ENCODE measurements at places on chromosomes 1 and 21.

DNA sequence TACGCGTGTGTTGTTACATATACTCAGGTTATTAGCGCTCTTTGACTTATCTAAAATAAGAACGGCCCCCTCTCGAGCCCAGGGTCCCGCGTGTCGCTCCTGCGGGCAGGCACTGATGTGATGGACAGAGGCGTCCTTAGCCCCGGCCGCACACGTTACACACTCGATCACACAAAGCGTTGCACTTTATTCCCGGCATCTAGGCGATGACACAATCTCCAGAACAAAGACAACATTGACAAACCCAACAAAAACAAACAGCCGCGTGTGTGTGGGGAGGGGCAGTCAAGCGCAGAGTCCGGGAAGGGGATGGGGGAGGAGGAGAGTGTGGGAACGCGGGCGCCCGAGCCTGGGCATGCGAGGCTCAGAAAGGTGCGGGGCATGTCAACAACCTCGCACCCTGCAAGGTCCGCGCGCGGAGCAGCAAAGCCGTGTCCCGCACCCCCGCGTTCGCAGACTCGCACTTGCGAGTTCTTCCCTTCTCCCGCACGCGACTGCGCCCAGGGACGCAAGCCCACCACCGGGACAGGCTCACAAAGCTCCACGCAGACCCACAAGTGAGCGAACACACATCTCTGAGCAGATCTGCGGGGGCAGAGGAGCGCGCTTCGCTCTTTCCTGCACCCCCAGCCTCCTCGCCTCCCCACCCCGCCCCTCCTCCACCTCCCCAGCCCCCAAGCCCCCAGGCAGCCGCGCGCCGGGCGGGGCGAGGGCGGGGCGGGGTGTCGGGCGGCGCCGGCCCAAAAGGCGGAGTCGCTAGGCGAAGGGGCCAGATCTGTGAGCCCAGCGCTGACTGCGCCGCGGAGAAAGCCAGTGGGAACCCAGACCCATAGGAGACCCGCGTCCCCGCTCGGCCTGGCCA, at the start of gene EFNA1:
Gene EFNA1, plus strand, starts transcription at position 772 of the 862 bp plus-strand sequence. CDS start 102 bp downstream, outside the sequence.
- peaks cover 83% of the 10 kb centered on the region for H3K4me1 ChIP-seq
- no peaks in the 10 kb centered on the region for H3K27me3 ChIP-seq
- peak within 1 kb of the TSS; percentile 87 for H3K4me3 ChIP-seq

- no peak overlapping the region for H3K27ac ChIP-seq
- no peaks in the 10 kb centered on the region for H3K36me3 ChIP-seq
- DNase-seq, result no peak
- H3K27me3 ChIP-seq, result peaks cover 16% of the 10 kb centered on the region
- no peaks in the 10 kb centered on the region for H3K4me1 ChIP-seq
These were observed 2.1 kb upstream of the CAPN8 start for GRCh38 chr1:223667484-223668182.

- no peak overlapping the region for H3K27ac ChIP-seq
- no peaks in the 10 kb centered on the region for H3K36me3 ChIP-seq
- no peak for DNase-seq
- H3K4me1 ChIP-seq, result no peaks in the 10 kb centered on the region
These were observed 413.9 kb downstream of the ADGRL2 start for GRCh38 chr1:82214606-82215005.

GRCh38 chr1:8533907-8534306, 216.0 kb downstream of the SLC45A1 start:
- no peaks in the 10 kb centered on the region for H3K4me1 ChIP-seq
- H3K4me3 ChIP-seq, result no peak overlapping the region
- H3K27me3 ChIP-seq, result no peaks in the 10 kb centered on the region
- DNase-seq, result no peak
- H3K27ac ChIP-seq, result no peak overlapping the region

GRCh38 chr1:2374252-2375155, 16.9 kb downstream of the MORN1 start:
- H3K27me3 ChIP-seq, result no peaks in the 10 kb centered on the region
- H3K36me3 ChIP-seq, result no peaks in the 10 kb centered on the region
- H3K27ac ChIP-seq, result no peak overlapping the region
- no peak for DNase-seq
- no peaks in the 10 kb centered on the region for H3K4me1 ChIP-seq
- no peak overlapping the region for H3K4me3 ChIP-seq

DNA sequence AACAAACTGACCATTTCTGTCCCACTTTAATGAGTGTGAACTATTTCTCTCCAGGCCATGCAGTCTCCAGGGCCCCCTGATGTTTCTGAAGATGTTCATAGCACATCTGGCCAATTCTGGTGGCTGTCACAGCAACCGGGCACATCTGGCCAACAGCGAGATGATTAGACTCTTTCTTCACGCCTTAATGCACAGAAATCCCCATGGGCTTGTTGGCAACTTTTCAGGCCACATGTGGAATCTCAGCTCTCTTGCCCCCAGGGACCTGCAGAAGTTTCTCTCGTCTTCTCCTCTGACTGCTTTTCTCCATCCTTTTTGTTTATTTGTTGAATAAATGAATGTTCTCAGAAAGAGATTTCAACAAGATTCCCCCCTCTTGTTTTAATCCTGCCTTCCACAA, 71.2 kb upstream of the HMGB4 start:
- no peaks in the 10 kb centered on the region for H3K36me3 ChIP-seq
- no peak for DNase-seq
- H3K4me1 ChIP-seq, result no peaks in the 10 kb centered on the region
- peaks cover 34% of the 10 kb centered on the region for H3K27me3 ChIP-seq
- no peak overlapping the region for H3K4me3 ChIP-seq

GRCh38 chr1:208222376-208223126, 21.6 kb downstream of the PLXNA2 start:
- peaks cover under 1% of the 10 kb centered on the region for H3K36me3 ChIP-seq
- H3K4me3 ChIP-seq, result no peak overlapping the region
- DNase-seq, result no peak
- H3K27ac ChIP-seq, result peak overlapping the region; percentile 83
- H3K4me1 ChIP-seq, result peaks cover 99% of the 10 kb centered on the region
- no peaks in the 10 kb centered on the region for H3K27me3 ChIP-seq

GRCh38 chr21:45016406-45017038, 57.9 kb upstream of the ADARB1 start:
- peak; percentile 13 for DNase-seq
- H3K4me1 ChIP-seq, result peaks cover 54% of the 10 kb centered on the region
- no peak overlapping the region for H3K4me3 ChIP-seq
- H3K36me3 ChIP-seq, result no peaks in the 10 kb centered on the region
- H3K27me3 ChIP-seq, result no peaks in the 10 kb centered on the region

DNA sequence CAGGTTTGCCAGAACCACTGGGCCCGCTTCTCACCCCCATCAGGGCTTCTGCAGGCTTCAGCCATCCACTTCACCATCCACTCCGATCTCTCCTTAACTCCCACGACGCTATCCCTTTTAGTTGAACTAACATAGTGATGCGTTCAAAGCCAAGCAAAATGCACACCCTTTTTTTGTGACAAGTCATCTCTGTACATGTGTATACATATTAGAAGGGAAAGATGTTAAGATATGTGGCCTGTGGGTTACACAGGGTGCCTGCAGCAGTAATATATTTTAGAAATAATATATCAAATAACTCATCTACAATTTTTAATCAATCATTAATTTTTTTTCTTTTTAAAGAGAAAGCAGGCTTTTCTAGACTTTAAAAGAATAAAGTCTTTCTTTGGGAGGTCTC, 114.6 kb downstream of the NBPF12 start:
- no peaks in the 10 kb centered on the region for H3K4me1 ChIP-seq
- H3K36me3 ChIP-seq, result no peaks in the 10 kb centered on the region
- DNase-seq, result no peak

- peaks cover 96% of the 10 kb centered on the region for H3K27me3 ChIP-seq
- no peak overlapping the region for H3K27ac ChIP-seq
- H3K36me3 ChIP-seq, result no peaks in the 10 kb centered on the region
- no peaks in the 10 kb centered on the region for H3K4me1 ChIP-seq
- H3K4me3 ChIP-seq, result no peak overlapping the region
- no peak for DNase-seq
These were observed 34.2 kb downstream of the MATN1 start for GRCh38 chr1:30688920-30689794.

DNA sequence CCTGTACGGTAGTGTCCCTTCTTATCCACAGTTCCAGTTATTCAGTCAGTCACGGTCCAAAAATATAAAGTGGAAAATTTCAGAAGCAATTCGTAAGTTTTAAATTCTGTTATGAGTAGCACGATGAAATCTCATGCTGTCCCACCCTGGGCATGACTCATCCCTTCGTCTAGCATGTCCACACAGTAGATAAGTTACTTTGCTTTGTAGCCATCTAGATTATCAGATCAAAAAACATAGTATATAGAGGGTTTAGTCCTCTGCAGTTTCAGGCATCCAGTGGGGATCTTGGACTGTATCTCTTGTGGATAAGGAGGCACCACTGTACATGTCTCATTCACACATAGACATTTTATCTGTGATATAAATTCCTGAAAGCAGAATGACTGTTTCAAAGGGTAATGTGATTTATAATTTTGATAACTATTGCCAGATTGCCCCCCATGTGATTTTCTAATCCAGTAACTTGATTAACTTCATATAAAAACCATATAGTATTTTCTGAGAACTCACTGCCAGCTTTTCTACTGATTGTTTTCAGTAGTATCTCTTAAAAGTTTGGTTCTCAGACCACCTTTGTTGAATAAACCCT, 143.3 kb downstream of the DYRK1A start:
- no peaks in the 10 kb centered on the region for H3K27me3 ChIP-seq
- H3K27ac ChIP-seq, result no peak overlapping the region
- peaks cover 4% of the 10 kb centered on the region for H3K4me1 ChIP-seq
- H3K36me3 ChIP-seq, result peaks cover 98% of the 10 kb centered on the region

DNA sequence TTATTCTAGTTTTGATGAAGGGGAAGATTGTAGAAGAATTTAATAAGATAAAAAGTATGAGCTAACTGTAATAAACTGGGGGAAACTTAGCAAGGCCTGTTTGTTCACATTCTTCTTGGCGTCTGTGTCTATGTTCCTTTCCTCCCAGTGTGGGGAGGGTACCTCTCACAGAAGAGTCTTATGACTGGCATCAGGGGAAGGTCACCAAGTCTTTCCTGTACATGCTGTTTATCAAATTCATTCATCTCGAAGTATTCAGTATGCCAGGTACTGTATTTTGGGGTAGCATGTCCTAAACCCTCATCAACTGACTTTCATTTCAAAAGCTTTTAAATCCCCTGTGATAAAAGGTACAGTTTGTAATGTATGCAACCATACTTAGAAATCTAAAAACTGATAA, 78.4 kb downstream of the HS2ST1 start:
- H3K4me3 ChIP-seq, result no peak overlapping the region
- no peak overlapping the region for H3K27ac ChIP-seq
- H3K4me1 ChIP-seq, result no peaks in the 10 kb centered on the region
- no peaks in the 10 kb centered on the region for H3K27me3 ChIP-seq
- DNase-seq, result no peak

GRCh38 chr1:1331068-1331965, at the start of gene TAS1R3:
Gene TAS1R3 (plus strand): TSS chr1:1331280. CDS start chr1:1331346, 66 bp downstream.
- H3K4me1 ChIP-seq, result peaks cover 46% of the 10 kb centered on the region
- H3K27ac ChIP-seq, result peak within 1 kb of the TSS; percentile 6
- no peak within 1 kb of the TSS for H3K4me3 ChIP-seq
- peaks cover 34% of the 10 kb centered on the region for H3K36me3 ChIP-seq

DNA sequence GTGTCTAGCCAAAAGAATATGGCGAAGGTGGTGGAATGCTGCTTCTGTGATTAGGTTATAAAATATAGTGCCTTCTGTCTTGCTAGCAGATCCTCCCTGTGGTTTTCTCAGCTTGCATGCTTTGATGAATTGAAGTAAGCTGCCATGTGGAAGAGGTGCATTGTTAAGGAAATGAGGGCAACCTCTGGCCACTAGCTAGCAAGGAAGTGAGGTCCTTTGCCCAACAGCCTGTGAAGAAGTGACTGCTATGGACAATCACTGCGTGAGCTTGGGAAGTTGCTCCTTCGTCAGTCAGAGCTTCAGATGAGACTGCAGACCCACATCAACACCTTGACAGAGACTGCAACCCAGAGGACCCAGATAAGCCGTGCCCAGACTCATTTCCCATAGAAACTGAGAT, 109.4 kb downstream of the GIPC2 start:
- H3K27ac ChIP-seq, result no peak overlapping the region
- no peaks in the 10 kb centered on the region for H3K4me1 ChIP-seq
- H3K27me3 ChIP-seq, result no peaks in the 10 kb centered on the region
- H3K4me3 ChIP-seq, result no peak overlapping the region
- H3K36me3 ChIP-seq, result no peaks in the 10 kb centered on the region
- no peak for DNase-seq

DNA sequence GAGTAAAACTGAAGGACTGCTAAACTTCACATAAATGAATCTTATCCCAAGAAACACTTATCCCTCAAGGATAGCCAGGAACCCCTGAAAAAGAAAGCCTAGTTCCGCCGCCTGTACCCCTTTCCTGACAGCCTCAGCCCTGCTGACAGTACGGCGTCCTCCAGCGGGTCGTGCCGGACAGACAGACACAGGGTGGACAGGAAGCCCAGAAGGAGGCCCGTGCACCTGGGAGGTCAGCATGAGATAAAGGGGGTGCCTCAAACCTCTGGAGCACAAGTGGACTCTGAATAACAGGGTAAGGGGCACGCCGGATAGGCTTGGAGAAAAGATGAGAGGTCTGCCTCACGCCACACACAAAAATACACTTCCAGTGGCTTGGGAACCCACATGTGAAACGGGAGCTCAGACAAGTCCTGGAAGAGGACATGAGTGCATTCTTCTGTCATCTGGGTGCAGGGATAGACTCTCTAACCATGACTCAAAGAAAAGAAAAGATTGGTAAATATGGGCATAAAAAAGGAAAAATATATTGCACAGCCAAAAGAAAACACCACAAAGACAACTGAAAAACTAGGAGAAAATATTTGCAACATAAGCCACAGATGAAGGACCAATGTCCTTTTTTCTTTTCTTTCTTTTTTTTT, 17.3 kb upstream of the ADARB1 start:
- H3K36me3 ChIP-seq, result no peaks in the 10 kb centered on the region
- H3K27me3 ChIP-seq, result no peaks in the 10 kb centered on the region
- peak overlapping the region; percentile 84 for H3K27ac ChIP-seq
- no peak for DNase-seq
- H3K4me1 ChIP-seq, result peaks cover 13% of the 10 kb centered on the region
- peak overlapping the region; percentile 48 for H3K4me3 ChIP-seq

DNA sequence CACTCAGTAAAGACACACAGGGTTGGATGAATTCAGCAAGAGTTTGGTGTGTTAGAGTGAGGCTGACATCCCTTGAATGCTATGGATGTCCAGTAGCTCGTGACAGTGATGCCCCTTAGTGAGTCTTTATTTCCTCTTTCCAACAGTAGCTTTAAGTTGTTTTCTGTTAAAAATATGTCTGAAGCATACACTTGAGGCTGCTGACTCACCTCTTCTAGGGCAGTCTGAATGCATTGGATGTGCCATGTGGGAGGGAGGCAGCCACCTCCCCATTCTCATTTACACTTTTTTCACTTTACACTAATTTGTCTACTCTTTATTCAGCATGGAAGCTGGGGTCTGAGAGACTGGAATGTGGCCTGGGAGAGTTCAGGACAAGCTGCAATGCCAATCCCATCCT, 17.6 kb downstream of the NOS1AP start:
- no peaks in the 10 kb centered on the region for H3K27me3 ChIP-seq
- H3K36me3 ChIP-seq, result no peaks in the 10 kb centered on the region
- no peak for DNase-seq
- no peak overlapping the region for H3K4me3 ChIP-seq
- no peak overlapping the region for H3K27ac ChIP-seq
